ENCODE measurements at places on chromosomes 5 and 9.

DNA sequence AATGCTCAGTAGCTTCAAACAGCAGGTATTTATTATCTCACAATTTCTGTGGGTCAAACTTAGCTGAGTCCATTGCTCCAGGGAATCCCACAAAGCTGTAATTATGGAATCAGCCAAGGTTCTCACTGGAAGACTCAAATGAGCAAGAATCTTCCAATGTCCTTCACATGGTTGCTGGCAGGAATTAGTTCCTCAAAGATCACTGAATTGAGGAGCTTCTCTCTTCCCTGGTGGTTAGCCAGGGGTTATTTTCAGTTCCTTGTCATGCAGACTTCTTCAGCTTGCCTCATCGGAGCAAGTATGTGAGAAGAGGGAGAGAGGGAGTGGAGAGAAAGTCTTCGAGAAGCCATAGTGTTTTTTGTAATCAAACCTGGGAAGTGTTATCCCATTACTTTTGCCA, 2331.9 kb downstream of the MAT2B start:
- no peak for DNase-seq

- peak; percentile 82 for DNase-seq
These were observed 29.9 kb downstream of the CD180 start for GRCh38 chr5:67166460-67167285.

GRCh38 chr5:36450229-36451014, 148.7 kb upstream of the RANBP3L start:
- no peak for DNase-seq

DNA sequence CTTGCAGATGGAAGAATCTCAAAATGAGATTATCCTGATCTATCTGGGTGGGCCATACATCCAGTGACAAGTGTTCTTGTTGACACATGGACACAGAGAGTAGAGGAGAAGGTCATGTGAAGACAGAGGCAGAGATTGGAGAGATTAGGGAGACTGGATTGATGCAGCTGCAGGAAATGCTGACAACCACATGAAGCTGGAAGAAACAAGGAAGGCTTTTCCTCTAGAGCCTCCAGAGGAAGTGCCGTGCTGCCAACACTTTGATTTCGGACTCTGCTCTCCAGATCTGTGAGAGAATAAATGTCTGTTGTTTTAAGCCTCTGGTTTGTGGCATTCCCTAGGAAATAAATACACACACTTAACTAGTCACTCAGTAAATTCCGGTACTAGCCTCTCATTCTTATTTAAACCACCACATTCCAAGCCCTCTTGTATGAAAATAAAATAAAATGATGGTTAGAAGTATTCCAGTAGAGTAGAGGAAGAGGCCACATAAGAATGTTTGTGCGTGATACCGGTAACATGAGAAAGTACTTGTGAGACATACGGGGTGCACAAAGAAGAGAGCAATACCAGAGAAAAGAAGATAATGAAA, 110.9 kb upstream of the DMAC1 start:
- DNase-seq = no peak

DNA sequence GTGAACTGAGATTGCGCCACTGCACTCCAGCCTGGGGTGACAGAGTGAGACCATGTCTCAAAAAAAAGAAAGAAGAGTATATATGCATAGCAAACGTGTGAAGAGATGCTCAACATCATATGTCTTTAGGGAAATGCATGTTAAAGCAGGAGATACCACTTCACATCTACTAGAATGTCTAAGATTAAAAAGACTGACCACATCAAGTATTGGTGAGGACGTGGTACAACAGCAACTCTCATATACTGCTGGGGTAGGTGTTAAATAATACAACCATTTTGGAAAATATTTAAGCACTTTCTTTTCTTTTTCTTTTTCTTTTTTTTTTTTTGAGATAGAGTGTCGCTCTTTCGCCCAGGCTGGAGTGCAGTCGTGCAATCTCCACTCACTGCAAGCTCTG, 1.6 kb upstream of the TBC1D13 start:
- DNase-seq = no peak

GRCh38 chr5:160312134-160312959, at the start of gene CCNJL:
TSS of gene CCNJL (minus strand) at chr5:160312564. CDS start at chr5:160311923, 641 bp downstream.
- no peak for DNase-seq

Measured in CD4-positive, alpha-beta T cell treated with Interleukin-12 subunit alpha and Interleukin-12 subunit beta, for 1 hour (primary cell).